ENCODE measurements at places on chromosomes 6 and 20.

DNA sequence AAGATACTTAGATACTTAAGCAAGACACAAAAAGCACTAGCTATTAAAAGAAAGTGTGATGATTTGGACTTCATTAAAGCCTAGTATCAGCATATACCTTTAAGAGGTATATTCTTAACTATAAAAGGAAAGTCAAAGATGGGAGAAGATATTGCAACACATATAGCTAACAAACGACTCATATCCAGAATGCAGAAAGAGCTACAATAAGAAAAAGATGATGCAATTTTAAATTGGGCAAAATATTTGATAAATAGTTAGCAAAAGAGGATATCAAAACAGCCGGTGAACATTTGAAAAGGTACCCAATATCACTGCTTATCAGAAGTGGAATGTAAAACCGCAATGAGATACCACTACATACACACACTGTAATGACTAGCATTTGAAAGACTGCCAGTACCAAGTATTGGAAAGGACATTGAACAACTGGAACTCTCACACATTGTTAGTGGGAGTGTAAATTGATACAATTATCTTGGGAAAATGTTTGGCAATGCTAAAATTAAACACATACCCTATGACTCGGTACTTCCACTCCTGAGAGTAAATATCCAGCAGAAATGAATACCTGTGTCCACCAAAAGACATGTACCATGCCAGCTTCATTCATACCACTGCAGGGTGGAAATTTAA, 25.7 kb downstream of the MUC22 start:
- no peak for DNase-seq

DNA sequence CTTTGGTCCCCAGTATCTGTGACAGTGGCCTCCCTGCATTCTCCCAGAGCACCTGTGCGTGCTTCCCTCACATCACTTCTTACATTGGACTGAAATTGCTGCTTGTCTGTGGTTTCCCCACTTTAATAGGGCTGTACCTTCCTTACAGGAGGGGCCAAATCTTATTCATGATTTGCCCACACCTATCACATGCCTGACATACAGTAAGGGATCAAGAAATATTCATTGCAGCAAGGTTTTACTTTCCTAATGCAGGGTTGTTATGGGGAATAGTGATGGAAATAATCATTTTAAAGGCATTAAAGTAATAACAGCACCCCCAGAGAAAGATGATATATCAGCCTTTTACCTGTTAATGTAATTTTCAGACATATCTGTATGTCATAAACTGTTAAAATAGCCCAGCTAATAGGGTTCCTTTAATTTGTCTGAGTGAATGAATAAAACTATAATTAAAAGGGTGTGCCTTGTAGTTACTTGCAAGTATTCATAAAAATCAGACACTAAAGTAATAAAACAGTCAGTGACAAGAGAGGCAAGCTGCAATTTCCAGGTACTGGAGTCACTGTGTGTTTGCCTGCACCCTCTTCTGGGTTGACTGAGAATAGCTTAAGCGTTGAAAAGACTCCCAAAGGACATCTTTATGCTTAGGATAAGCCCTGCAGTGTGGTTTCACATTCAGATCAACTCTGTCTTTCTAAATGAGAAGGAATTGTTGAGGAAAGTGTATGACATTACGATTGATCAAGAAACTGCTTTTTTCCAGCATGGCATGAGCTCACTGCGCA, 182.7 kb downstream of the PHACTR1 start:
- no peak for DNase-seq

- no peak for DNase-seq
Observed at GRCh38 chr6:107421696-107422256, 37.6 kb downstream of the PDSS2 start.

- no peak for DNase-seq
Observed at GRCh38 chr6:43951756-43952675, 175.2 kb downstream of the MRPL14 start.

- no peak for DNase-seq
Observed at GRCh38 chr20:43727980-43728590, 1.3 kb upstream of the GTSF1L start.

- no peak for DNase-seq
Observed at GRCh38 chr6:82603871-82604270, 240.3 kb downstream of the TPBG start.

- DNase-seq: no peak
Observed at GRCh38 chr20:60381643-60382400, 423.6 kb downstream of the CDH26 start.

DNA sequence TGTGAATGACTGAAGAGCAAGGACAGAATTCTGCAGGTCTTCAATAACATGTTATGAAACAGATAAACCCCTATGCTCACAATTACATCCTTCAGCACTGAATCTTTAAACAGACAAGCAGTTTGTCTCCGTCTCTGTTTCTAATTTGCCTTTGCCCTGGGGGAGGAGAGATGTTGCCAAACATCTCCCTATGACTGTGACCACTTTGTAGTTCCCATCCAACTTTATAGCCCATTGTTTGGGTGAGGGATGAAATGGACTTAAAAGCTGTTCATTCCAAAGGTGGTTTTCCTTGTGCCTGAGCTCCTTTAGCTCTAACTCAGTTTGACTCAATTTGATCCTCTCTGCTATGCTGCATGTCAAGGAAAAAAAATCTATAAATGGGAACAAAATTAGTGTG, 19.5 kb upstream of the ADTRP start:
- DNase-seq: no peak

DNA sequence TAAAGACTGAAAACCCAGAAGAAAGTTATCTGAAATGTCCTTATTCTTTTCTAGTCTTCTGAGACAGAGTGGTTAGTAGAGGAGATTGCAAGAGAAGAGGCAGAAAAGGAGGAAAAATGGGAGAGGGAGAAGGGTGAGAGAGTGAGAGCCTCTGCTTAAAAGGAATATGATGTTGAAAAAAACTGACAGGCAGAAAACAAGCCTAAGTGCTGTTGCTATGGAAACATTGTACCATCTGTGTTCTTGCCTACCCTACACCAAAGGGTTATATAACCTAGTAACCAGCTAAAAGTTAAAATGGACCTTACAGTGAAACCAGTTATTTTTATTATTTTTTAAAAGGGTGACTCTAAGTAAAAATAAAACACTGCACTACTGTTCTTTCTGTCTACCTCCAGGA, 28.3 kb upstream of the SH3BGRL2 start:
- no peak for DNase-seq
